ENCODE measurements at places on chromosomes 11 and 22.

DNA sequence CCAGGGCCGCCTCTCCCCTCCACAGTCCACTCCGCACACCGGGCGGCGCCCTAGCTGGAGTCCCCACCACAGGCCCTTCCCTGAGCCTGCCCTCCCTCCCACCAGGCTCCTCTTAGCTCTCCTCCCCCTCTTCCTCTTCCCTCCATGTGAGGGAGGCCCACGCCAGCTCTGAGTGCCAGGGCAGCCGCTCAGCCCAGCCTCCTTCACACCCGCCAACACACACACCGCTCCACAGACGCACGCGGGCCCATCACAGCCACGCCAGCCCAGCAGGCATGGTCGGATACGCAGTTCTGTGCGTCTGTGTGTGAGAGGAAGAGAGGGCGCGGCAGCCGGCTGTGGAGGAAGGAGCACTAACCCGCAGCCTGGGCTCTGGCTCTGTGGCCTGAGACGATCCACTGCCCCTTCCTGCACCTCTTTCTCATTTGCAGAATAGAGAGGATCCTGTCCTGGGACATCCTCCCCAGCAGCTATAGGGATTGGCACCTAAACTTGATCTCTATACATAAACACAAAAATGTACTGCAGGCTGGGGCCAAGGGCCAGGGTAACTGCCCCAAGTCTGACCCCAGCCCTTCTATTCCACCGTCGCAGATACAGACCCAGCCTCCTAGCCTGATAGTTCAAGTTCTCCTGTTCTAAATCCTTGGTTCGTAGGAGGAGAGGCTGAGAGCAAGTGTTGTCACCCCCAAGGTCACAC lies 3.5 kb downstream of the CHRM4 start:
- peak; percentile 40 for DNase-seq

GRCh38 chr11:9145283-9145682 lies 53.9 kb upstream of the SCUBE2 start:
- DNase-seq = no peak

DNA sequence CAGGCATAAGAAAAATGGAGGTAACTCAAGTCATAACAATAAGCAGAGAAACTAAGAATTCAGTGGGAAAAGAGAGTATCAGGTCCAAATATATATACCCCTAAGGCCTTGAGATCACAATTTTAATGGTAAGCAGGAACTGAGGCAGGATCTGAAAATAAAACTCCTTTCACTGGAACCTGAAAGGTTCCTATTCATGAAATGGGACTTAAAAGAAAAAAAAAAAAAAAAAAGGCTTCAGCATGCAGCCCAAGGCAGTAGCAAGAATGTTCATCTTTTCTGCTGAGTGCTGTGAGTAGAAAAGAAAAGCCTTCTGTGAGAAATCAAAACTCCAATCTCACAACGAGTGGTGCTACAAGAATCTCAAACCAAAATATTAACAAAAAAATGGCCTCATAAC lies 75.3 kb downstream of the DLG2 start:
- DNase-seq = no peak

DNA sequence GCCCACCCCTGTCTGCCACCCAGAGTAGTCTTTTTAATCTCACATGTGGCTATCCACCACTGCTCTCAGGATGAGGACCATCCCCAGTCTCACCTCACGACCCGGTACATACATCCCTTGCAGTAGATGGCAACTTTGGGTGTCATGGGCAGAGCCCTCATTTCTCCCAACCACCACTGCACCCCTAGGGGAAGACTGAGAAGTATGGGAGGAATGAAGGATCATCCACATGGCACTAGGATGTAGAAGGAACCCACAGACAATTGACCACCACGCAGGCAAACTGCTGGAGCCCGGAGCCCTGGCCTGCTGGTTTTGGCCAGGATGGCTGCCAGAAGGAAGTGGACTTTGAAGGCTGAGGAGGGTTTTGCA lies 1.9 kb upstream of the SCARF2 start:
- no peak for DNase-seq

DNA sequence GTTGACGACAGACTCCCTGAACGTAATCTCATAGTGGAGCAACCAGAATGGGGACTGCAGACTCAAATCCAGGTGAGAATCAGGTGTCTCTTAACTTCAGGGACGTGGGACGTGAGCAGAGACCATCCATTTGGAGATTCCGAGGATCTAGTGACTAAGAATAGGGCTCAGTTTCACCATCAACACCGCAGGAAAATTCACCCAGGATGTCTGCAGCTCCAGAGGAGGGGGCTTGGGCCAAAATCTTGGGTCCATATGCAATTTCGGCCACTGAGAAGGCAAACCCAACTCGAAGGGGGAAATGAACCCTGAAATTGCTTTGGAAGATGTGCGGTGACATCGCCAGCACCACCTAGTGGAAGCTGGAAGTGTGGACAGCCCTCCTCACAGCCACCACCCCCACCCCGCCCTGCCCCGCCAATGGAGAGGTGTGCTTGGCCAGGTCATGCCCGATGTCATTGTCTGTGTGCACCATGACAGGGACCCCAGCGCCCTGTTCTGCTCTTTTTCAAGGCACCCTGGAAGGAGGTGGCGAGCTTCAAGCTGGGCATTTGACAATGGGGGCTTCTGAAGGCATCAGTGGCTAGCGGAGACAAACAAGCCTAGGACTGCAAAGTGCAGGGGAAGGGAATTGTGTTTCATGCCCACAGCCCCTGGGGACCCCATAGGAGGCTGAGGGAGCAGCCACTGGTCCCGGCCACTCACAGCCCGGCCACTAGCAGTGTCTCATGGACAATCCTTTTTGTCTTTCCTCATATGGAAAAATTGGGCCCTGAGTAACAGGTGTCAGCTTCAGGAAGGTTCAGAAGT lies 24.8 kb downstream of the APOL1 start:
- peak; percentile 32 for DNase-seq

GRCh38 chr11:102026959-102027358 lies 20.3 kb upstream of the CFAP300 start:
- no peak for DNase-seq

DNA sequence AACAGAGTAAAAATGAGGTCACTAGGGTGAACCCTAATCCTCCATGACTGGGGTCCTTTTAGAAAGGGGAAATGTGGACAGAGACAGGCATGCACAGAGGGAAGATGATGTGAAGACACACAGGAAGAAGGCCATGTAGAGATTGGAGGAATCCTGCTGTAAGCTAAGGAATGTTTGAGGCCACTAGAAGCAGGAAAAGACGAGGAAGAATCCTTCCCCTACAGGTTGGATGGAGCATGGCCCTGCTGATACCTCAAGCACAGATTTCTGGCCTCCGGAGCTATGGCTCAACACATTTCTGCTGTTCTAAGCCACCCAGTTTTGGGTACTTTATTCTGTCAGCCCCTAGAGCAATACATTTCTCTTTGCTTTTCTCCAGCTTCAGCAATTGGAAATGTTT lies 486.9 kb downstream of the MIAT start:
- no peak for DNase-seq

DNA sequence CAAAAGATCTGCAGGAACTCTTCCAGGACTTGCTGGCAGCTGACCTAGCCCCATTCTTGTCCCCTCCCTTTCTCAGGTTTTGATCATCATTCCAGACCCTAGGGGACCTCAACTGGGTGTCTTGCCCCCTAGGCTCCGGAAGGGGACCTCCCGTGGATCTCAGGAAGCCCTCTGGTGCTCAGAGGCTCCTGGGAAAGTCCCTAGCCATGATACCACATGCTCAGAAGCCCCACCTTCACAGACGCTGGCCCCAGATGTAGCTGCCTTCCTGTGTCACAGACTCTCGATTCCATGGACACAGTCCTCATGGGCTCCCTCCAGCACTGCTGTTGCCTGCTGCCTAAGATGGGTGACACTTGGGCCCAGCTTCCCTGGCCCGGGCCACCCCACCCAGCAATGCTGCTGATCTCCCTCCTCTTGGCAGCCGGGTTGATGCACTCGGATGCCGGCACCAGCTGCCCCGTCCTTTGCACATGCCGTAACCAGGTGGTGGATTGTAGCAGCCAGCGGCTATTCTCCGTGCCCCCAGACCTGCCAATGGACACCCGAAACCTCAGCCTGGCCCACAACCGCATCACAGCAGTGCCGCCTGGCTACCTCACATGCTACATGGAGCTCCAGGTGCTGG lies at the start of gene LRRC55:
Gene LRRC55, plus strand, starts transcription at position 276 of the 628 bp plus-strand sequence. Its CDS starts 70 bp downstream, at position 346.
- DNase-seq = no peak

GRCh38 chr22:17732251-17732854 lies 41.9 kb downstream of the BID start:
- DNase-seq = no peak

DNA sequence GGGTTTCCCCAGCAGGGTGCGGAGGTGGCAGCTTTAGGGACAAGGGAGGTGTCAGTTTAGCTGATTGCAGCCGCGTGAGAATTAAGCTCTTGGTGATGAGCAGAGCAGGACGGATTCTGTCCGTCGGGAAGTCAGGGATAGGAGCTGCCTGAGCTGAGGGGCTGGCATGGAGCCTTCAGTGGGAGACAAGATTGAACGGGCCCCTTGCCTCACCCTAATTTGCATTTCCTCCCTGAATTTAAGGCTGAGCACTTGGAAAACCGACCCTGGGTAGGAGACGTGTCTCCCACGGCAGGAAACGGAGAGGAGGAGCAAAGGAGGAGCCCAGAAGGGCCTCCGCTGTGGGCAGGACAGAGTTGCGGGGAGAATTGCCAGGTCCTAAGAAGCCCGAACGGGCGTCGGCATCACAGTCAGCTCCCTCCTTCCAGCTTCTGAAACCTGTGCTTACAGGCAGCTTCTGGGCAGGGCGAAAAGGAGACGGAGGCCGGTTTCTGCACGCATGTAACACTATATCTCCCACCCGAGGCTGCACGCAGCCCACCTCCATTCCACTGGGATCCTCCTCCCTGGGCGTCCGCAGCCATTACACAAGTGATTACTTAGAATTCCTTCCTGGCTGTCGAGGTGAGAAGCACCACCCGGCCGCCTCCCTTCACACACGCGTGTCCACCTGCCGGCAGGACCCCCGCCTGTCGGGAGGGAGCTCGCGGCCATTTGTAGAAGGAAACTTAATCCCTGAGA lies 345.8 kb downstream of the BRD1 start:
- DNase-seq = no peak

DNA sequence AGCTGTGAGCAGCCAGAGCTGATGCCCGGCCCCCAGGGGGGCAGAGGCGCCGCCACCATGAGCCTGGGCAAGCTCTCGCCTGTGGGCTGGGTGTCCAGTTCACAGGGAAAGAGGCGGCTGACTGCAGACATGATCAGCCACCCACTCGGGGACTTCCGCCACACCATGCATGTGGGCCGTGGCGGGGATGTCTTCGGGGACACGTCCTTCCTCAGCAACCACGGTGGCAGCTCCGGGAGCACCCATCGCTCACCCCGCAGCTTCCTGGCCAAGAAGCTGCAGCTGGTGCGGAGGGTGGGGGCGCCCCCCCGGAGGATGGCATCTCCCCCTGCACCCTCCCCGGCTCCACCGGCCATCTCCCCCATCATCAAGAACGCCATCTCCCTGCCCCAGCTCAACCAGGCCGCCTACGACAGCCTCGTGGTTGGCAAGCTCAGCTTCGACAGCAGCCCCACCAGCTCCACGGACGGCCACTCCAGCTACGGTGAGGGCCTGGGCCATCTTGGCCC lies 6.1 kb downstream of the CDC42EP1 start:
- DNase-seq = no peak

DNA sequence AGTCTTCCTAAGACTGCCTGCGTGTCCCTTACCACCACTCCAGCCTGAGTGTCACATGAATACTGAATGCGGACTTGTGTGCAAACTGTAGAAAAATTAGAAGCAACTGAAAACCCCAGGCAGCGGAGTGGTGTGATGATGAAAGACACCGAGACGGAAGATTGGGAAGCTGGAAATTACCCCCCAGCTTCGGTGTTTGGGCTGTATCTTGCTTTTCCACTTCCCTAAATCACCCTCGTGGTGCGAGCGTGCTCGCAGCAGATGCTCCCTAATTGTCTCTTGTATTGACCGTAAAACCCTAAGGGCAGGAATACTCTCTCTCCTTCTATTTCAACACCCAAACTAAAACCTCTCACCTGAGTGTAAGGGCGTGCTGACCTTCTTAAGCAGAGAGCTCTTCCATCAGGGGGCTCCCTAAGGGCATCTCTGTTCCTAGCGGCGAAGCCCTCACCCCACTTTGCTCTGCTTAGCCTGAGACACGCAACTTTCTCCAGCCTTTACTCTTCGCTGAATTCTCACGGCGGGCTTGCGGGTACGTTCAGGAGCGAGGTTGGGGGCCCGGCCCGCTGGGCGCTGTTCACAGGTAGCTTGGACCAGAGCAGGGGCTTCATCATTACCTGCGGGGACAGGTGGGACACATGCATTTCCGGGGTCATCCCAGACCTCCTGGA lies 62.4 kb downstream of the CRYBB2 start:
- no peak for DNase-seq

GRCh38 chr22:34709641-34710040 lies 356.3 kb upstream of the ISX start:
- no peak for DNase-seq

DNA sequence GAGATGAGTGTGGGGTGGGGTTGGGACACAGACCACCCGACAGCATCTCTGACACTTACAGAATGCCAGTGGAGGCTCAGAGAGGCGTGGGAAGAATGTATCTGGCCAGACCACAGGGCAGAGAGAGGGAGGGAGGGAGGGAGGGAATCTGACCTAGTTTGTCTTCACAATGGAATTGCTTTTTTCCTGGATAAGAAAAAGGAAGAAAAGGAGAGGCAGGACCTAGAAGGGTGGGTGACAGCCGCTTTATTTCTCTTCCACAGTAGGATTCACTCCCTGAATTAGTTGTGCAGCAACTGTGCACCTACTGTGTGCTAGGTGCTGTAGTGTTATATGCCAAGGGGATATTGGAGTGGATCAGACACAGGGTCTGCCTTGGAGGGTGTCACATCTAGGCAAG lies 3.7 kb downstream of the KCNK4 start:
- DNase-seq = no peak

GRCh38 chr22:20610243-20610686 lies 102.9 kb downstream of the MED15 start:
- no peak for DNase-seq

GRCh38 chr22:42692239-42693054 lies 28.2 kb downstream of the A4GALT start:
- DNase-seq = no peak

DNA sequence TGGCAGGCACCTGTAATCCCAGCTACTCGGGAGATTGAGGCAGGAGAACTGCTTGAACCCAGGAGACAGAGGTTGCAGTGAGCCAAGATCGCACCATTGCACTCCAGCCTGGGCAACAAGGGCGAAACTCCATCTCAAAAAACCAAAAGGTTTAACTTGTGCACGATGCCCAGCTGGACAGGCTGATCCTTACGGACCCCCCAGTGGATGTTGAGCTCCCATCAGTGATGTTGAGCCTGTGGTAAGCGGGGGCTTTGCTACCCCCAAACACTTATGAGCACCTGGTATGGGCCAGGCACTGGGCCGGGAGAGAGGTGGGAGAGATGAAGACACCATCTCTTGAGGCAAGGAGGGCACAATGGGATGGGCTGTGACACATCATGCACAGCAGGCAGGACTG lies 7.4 kb upstream of the SERPIND1 start:
- no peak for DNase-seq

Measured in GDM1 (cell line).